ENCODE measurements at places on chromosomes 4 and X.

GRCh38 chrX:9873952-9874351, 87.7 kb downstream of the SHROOM2 start:
- DNase-seq = no peak

DNA sequence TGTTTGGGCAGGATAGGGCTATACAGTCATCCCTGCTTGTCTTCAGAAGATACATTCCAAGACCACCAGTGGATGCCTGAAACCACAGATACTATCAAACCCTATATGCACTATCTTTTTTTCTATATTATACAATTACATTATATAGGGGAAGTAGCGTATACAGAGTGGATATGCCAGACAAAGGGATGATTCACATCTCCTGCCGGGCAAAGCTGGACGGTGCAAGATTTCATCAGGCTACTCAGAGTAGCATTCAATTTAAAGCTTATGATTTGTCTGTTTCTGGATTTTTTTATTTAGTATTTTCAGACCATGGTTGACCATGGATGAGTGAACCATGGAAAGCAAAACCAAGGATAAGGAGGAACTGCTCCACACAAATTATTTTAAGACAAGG, 7.0 kb upstream of the AMTN start:
- no peak for DNase-seq

- DNase-seq = no peak
Measured at GRCh38 chr4:139319571-139319970, 17.3 kb upstream of the NDUFC1 start.

GRCh38 chr4:151197247-151197646, 79.7 kb upstream of the PRSS48 start:
- DNase-seq = no peak

GRCh38 chrX:148620023-148620422, 119.6 kb downstream of the AFF2 start:
- no peak for DNase-seq

GRCh38 chrX:74421036-74421739, at the start of gene SLC16A2:
SLC16A2 (plus strand) TSS chrX:74421493; CDS start chrX:74421638, 145 bp downstream.
- DNase-seq = peak; percentile 74

DNA sequence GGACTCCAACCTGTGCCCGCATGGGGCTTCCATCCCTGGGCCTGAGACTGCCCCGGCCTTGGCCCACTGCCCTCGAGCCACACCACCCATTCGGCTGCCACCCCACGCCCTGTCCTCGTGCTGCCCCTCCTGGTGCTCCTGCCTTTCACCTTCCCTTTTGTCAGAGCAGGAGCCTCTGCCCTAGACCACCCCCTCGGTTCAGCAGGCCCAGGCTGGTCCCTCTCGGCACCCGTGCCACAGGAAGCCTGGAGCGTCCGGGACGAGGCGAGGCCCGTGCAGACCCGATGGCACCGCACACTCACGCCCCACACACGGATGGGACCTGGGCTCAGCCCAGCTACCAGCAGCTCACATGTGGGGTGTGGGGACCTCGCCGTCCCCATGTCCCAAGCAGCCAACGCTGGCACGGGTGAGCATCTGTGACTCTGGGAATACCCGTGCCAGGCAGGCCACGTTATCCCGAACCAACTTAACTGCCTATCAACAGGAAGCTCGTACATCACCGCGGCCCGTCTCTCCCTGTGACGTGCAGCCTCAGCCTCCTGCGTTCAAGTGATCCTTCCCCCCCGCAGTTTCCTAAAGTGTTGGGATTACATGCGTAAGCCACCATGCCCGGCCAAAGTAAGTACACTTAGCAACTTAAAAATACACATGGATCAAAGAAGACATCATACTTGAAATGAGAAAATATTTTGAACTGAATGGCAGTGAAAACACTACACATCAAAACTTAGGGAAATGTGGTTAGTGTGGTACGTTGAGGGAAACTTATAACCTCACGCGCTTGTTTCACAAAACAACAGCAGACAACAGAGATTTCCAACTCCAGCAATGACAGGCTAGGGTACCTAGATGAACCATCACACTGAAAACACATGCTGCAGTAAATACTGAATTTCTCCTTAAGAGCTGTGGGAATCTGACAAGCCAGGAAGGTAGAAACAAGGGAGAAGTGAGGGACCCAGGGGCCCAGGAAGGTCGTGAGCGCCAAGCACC, 29.0 kb downstream of the LRPAP1 start:
- DNase-seq = no peak

DNA sequence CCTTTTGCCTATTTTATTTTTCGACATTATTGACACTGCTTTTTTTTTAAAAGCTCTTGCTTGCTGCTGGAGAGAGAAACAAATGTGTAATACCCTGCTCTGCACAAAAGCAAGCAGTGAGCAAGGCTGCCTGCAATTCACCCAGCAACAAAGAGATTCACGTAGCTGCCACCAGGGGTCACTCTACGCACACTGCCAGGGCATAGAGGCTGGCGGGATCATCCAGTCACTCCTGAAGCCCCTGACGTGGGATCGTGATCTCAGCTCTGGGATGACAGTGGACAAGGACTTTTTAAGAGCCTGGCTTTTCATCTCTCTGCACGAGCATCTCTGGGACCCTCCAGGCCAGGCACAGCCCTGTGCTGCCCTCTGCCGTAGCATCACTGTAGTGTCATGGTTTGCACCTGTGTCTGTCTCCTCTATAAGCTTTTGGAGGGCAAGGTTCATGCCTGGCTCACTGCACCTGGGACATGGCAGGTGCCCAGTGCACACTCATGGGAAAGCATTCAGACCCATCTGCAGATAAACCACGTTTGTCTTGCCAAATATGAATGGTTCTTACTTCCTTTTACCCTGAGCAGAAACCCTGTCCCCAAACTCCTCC, 19.8 kb downstream of the C4orf50 start:
- DNase-seq = peak; percentile 66

- DNase-seq = no peak
Measured at GRCh38 chrX:116872931-116873330, 410.2 kb upstream of the CT83 start.

GRCh38 chr4:34412911-34413310, 1831.4 kb downstream of the ARAP2 start:
- no peak for DNase-seq

DNA sequence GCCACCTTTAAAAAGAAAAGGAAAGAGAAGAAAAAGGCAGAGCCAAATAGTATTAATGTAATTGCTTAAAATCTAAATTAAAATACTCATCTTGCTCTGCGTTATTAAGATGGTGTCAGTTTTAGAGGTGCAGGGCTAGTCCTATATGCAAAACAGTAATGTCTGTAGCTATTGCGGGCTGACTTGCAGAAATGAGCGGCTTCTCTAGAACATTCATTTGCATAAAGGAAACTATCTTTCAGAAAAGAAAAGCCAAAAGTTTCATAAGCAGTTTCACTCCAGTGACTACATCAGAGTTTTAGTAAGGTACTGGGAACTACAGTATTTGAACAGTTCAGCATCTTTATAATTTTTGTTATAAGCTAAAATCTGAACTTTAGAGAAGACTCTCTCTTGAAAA, 6.0 kb downstream of the SMAD1 start:
- no peak for DNase-seq

GRCh38 chr4:75542824-75543223, 13.0 kb upstream of the ODAPH start:
- no peak for DNase-seq

GRCh38 chr4:40789031-40789430, 39.3 kb downstream of the NSUN7 start:
- DNase-seq = no peak

GRCh38 chrX:84248226-84248625, 60.2 kb upstream of the RPS6KA6 start:
- DNase-seq = no peak

- DNase-seq = no peak
Measured at GRCh38 chrX:107561468-107562215, 66.7 kb upstream of the PRPS1 start.

DNA sequence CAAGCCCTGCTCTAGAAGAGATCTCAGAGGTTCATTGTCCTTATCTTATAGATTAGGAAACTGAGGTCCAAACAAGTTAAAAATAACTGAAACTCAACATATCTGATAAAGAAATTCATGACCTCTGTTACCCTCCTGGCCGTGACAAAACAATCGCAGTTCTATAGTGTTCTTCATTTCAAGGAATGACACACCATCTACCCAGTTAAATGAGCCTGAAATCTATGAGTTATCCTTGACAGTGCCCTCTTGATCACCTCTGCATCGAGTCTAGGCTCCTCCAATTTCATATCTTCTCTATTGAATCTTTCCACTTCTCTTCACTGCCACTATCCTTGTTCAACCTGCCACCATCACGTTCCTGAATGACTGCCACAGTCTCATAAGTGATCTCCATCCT, 325.3 kb upstream of the TEX13C start:
- DNase-seq = no peak

- no peak for DNase-seq
Measured at GRCh38 chr4:176879380-176880116, 86.8 kb upstream of the VEGFC start.

- no peak for DNase-seq
Measured at GRCh38 chr4:132934911-132935310, 214.2 kb upstream of the PCDH10 start.

DNA sequence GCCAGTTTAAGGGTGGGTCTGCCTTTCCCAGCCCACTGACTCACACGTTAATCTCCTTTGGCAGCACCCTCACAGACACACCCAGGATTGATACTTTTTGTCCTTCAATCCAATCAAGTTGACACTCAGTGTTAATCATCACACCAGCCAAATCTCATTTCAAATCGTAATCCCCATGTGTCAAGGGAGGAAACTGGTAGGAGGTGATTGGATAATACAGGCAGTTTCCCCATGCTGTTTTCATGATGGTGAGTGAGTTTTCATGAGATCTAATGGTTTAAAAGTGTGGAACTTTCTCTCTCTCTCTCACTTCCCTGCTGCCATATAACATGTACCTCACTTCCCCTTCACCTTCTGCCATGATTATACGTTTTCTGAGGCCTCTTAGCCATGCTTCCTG, 647.2 kb upstream of the FRG1 start:
- DNase-seq = no peak

GRCh38 chr4:145904413-145905177, 34.0 kb downstream of the ZNF827 start:
- DNase-seq = no peak

DNA sequence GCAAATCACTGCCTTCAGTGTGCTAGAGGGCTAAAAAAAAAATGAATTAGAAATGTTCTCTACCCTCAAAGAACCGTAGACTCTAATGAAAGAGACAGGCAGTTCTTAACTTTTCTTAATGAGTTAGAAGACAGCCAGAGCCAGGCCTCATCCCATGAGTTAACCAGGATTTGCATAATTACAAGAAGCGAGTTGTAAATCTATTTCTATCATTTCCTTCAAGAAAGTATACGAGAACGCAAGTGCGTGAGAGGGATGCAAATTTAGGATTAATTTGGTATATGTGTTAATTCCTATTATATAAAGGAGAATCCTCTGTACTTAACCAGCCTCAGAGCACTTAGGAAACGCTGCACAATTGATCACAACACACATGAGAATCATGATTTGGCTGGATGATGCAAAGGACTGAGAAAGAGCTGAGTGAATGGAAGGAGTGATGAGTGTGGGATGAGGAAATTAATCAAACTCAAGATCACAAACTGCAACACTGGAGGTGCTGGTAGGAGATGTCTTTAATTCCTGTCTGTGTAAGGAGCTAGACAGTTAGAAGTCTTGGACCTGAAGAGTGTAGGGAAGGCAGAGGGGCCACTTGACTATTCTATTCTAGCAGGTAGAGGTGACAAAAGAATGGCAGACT, 157.2 kb downstream of the ATP10D start:
- no peak for DNase-seq

- no peak for DNase-seq
Measured at GRCh38 chrX:101958139-101958538, 26.3 kb upstream of the ZMAT1 start.

GRCh38 chrX:24347881-24348280, 12.6 kb upstream of the SUPT20HL1 start:
- no peak for DNase-seq

DNA sequence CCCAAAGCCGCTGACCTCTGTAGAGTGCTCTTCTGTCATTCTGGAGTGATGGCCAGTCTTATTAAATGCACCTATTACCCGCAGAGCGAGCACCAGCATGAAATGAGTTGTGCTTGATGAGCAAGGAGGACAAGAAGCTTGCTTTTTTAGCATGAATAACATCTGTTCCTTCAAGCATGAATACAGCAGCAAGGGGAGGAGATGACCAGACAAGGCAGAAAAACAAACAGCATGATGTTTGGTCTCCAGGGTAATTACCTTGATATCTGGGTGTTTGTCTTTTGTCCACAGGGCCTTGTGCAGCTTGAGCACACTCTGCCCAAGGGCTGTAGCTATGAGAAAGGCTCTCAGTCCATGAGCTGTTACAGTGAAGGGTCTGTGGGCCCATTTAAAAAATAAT, 324.8 kb upstream of the DDX53 start:
- DNase-seq = no peak

- no peak for DNase-seq
Measured at GRCh38 chr4:32572366-32572765, 1852.2 kb downstream of the PCDH7 start.

GRCh38 chr4:78244705-78245485, 187.8 kb downstream of the FRAS1 start:
- DNase-seq = no peak

DNA sequence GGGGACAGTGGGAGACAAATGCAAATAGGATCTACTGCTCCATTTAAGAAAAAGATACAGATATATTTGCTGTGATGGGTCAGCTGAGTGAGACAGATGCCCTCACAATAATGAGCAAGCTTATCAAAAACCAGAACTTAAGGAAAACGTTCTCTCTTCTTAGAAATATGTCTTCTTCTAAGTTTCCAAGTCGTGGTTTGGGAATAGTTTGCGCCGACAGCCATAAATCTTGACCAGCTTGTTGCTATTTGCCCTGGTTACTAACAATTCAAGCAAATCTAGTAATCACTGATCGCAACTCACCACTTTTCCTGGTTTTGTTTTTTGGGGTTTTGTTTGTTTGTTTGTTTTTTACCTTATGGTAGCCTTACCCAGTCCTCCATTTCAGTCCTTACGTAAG, 67.6 kb upstream of the GUCY1A1 start:
- DNase-seq = no peak

- DNase-seq = no peak
Measured at GRCh38 chr4:59608466-59608865, 1591.7 kb upstream of the ADGRL3 start.

DNA sequence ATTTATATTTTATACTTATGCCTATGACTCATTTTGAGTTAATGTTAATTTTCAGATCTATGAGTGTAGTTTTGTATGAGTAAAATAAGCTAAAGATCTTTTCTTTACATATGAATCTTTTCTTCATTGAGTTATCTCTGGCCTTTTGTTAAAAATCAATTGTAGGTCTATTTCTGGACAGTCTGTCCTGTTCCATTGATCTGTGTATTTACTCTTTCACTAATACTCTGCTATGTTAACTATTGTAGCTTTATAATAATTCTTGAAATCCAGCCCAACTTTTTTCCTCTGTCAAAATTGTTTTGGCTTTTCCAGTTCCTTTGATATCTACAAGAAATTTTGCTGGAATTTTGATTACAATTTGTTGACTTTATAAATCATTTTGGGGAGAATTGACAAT, 177.0 kb downstream of the RBM46 start:
- no peak for DNase-seq
